Activated effector memory CD4-positive, alpha-beta T cell treated with Interleukin-2 at 50 U/mL for 16 hours (primary cell): ENCODE measurements at places on chromosomes 12 and 14.

GRCh38 chr14:65015391-65015790 lies 28.7 kb downstream of the FNTB start:
- DNase-seq = no peak

DNA sequence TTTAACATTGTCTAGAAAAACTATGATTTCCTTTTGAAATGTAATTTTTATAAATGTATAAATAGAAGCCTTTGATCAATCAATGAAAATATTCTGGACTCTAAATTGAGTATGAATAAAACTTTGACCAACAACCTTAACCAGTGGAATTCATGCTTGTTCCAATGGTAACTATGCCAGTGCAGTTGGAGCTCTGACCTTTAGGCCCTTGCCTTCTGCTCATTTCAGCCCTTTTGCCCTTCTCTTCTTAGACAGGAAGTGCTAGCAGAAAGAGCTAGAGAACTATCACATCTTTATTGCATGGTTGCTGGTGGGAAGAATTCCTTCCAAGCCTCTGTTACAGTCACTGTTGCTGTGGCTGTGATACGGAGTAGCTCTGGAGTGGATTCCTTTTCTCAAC lies 39.7 kb downstream of the TTC8 start:
- no peak for DNase-seq

GRCh38 chr14:30873308-30874119 lies 845 bp upstream of the COCH start:
- DNase-seq = no peak

DNA sequence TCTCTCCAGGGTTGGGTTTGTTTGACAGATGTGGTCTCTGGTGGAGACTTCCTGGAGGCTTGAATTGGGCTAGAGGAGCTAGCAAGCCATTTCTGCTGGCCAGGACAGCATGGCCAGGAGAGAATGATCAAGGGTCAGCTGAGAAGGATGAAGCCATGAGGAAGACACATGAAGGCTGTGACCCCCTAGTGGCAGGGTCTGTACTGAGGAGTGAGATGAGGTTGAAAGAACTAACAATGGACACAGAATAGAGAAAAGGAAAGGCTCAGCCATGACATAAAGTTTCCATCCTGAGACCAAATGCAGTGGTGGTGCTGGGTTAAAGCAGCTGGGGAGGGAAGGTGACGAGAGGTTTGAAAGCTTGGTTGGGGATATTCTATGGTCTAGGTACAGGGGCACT lies 89.9 kb downstream of the NT5DC3 start:
- no peak for DNase-seq

- DNase-seq = no peak
Measured at GRCh38 chr12:15719230-15719629, 70.0 kb downstream of the EPS8 start.

- no peak for DNase-seq
Measured at GRCh38 chr14:69475194-69475818, 9.2 kb upstream of the PLEKHD1 start.

GRCh38 chr14:51954657-51955056 lies 34.7 kb upstream of the RTRAF start:
- DNase-seq = no peak

- no peak for DNase-seq
Measured at GRCh38 chr14:73753124-73753886, 39.1 kb upstream of the PNMA1 start.

GRCh38 chr12:121784460-121784859 lies 9.0 kb downstream of the RHOF start:
- no peak for DNase-seq

DNA sequence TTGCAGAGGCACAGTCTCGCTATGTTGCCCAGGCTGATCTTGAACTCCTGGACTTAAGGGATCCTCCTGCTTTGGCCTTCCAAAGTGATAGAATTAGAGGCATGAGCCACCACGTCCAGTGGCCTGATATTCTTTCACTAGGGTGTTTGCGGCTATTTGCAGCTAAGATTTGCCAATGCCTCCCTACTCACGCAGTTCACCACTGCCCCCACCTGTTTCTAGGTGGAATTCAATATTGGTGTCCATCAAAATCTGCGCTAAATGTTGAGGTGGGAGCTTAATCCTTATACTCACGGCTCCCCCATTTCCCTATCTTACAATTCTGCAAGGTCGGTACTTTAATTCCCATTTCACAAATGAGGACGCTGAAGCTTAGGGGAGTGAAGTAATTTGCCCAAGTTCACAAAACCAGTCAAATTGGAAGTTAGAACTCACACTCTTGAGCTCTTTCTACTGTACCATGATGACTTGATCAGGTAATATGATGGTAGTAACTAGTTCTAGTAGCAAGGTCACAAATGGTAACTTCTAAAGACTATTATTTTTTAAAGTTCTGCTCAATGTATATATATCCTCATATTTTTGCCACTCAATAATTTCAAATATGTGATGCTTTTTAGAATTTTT lies 22.1 kb upstream of the LRRC9 start:
- DNase-seq = no peak

DNA sequence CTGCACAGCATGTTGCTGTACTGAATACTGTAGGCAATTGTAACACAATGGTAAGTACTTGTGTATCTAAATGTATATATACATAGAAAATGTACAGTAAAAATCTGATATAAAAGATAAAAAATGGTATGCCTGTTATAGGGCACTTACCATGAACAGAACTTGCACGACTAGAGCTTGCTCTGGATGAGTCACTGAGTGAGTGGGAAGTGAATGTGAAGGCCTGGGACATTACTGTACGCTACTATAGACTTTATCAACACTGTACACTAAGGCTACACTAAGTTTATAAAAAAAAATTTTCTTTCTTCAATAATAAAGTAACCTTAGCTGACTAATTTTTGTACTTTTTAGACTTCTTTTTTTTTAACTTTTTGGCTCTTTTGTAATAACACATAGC lies 24.2 kb upstream of the NEDD1 start:
- no peak for DNase-seq

DNA sequence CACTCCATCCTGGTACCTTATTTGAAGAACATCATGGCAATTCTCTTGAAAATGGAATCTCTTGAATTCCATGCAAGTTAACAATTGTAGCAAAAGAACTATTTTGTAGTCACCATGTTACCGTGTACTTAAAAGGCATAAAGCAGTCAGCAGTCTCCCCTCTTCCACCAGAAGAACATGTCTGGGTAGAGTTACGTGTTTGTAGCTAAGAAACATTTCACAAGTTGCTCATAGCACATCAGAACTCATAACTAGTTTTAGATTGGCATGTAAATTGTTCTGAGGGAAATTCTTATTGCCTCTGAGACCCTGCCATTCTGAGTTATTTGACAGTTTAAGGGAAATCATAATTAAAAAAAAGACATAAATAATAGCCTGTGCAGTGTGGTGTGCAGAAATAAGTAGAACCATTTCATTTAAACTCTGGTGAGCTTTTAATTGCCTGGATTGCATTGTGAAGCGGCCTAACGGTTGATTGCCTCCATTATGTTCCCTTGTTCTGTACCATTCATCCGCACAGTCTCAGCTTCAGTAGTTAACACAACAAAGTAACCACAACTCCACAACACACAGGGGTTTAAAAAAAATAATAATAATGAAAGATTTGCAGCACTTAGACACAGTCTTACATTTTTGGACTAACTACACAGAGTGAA lies 2.6 kb downstream of the LMO3 start:
- DNase-seq = no peak

DNA sequence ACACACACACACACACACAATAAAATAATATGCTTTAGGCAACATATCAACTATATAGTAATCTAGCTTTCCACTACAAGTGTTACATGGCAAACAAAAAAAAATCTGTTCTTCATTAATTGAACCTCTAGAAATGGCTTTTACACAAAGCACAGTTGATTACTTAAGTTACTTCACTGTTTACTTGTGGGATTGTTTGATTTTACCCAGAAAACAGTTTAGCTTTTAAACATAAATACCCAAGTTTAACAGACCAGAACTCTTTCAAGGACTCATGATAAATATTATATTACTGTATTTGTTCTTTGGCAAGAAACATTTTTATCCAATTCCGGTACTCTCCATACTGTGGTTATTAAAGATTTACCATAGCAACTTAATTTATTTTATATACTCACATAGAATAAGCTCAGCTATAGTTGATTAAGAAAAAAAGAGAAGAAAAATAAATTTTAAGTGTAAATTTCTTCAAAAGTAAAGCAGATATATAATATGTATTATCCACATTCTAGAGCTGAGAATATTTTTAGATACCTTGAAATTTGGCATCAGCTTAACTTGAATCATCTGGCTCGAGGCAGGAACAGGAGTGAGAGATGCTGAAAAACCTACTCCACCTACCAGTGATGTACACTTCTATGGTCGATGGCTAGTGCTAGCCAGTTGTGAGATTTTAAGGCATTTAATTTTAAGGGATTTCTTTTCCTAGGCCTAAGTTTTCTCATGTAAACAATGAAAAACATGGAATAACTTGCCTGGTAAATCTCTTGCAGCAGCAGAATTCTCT lies 126.0 kb downstream of the BTG1 start:
- no peak for DNase-seq

DNA sequence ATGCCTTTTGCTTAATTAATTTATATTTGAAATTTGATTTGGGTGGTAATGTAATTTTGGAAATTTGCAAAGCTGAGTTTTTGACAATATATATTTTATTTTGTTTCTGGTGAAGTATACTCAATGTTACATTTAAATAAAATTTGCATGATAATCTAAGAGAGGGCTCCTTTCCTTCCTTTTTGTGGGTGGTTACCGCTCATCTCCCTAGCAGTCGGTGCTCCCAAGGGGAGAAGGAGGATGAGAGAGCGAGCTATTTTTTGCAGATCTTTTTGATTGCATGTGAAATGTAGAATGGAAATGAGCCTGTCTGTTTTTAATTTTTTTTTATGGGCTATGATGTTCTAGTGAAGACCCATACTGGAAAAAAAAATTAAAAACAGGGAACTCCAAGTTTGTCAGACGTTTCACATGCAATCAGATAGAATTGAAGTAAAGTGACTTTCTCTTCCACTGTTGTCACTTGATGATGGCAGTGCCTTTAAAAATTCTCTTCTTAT lies 39.8 kb downstream of the MSRB3 start:
- DNase-seq = no peak

GRCh38 chr14:73630009-73630780 lies 14.6 kb upstream of the DNAL1 start:
- no peak for DNase-seq

DNA sequence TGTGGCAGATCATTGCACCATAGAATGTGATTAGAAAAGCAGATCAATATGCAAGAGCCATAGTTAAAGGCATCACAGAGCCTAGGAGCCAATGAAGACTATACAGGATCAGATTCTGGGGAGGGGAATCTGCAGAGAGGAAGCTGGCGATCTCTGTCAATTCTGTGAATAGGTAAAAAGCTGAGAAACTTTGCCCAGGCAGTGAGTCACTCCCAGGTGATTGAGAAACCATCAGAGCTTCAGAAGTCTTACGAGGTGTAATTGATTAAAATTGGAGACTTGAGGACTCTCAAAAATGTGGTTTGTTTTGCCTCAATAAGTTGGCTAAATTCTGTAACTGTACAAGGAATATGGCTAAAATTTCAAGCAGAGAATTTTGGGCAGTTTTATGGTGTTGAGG lies 41.7 kb upstream of the TSPAN11 start:
- no peak for DNase-seq

GRCh38 chr12:88310666-88311065 lies 168.6 kb downstream of the TMTC3 start:
- DNase-seq = no peak

GRCh38 chr14:54882521-54882920 lies 20.1 kb downstream of the GCH1 start:
- no peak for DNase-seq

GRCh38 chr14:93316716-93317115 lies 16.1 kb downstream of the BTBD7 start:
- DNase-seq = no peak

DNA sequence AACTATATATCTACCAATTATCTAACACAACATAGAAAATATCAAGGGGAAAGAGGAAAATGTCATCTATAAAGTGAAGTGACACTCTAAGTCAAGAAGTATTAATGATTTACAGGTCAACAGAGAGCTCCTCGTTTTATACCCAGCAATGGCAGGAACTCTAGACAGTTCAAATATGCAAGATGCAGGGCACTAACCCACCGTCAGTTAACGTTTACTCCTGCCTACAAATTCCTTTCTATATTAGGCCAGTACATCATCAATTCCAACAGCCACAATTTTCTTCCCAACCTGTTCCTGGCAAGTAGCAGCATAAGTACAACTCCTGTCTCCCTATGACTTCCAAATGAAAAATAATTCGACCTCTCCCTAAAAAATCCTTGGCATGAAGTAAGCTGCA lies 9.0 kb upstream of the KANSL2 start:
- DNase-seq = no peak

DNA sequence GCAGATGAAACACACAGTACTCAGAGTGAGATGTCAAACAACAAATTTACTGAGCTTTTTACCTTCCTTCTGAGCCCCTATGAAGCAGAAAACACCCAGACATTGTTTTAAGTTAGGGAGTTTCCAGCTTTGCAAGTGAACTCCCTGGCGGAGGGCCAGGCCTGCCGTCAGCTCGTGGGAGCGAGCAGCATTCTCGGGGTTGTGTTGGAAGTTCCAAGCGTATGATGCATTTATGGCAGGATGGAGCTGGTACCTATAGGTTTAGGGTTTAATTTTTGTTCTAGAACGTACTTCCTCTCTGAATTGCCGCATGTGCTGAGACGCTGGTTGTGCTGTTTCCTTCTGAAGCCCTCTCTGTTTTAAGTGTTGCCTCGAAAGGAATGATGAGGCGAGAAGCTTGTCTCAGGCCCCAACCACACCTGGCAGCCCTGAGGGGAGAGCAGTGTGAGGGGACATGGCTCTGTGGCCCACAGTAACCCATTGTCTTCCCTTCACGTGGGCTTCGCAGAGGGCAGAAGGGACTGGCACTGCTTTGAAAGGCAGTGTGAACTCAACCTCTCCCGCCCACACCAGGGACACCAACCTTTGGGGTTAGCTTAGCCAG lies 76.6 kb downstream of the SSPN start:
- DNase-seq = no peak

GRCh38 chr12:27451036-27451825 lies 4.7 kb downstream of the SMCO2 start:
- no peak for DNase-seq

DNA sequence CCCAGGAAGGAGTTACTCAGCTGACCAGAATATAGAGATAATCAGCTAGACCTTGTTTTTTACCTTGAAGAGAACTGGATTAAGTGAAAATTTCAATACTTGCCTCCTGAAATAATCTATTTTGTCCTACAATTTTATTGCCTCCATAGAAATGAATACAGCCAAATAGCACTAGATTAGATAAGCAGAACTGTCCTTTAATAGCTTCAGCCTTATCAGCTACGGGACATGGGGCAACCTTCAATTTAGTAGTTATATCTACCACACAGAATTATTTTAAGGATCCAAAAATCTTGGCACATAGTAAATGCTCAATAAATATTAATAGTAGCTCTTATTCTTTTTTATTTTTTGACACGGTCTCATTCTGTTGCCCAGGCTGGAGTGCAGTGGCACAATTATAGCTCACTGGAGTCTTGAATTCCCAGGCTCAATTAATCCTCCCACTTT lies 67.2 kb upstream of the PLEKHG3 start:
- DNase-seq = no peak
